Dermis blood vessel endothelial cell (primary cell): ENCODE measurements at places on chromosomes 4 and X.

DNA sequence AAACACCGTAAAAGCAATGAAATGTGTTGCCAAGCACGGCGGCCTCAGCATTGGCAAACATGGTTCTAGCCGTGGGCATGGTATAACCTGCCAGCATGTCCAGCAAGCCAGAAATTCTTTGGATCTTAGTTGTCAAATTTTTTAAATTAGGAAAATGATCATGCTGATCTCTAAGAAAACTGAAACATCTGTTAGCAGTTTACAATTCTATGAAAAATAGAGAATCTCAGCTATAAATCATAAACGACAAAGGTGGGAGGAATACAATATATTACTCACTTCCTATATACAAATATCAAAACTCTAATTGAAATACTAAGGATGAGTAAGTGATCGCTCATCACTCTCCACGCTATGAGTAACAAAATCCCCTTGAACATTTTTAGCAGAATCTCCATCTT, 130.3 kb downstream of the ADGRA3 start:
- peak; percentile 47 for DNase-seq

DNA sequence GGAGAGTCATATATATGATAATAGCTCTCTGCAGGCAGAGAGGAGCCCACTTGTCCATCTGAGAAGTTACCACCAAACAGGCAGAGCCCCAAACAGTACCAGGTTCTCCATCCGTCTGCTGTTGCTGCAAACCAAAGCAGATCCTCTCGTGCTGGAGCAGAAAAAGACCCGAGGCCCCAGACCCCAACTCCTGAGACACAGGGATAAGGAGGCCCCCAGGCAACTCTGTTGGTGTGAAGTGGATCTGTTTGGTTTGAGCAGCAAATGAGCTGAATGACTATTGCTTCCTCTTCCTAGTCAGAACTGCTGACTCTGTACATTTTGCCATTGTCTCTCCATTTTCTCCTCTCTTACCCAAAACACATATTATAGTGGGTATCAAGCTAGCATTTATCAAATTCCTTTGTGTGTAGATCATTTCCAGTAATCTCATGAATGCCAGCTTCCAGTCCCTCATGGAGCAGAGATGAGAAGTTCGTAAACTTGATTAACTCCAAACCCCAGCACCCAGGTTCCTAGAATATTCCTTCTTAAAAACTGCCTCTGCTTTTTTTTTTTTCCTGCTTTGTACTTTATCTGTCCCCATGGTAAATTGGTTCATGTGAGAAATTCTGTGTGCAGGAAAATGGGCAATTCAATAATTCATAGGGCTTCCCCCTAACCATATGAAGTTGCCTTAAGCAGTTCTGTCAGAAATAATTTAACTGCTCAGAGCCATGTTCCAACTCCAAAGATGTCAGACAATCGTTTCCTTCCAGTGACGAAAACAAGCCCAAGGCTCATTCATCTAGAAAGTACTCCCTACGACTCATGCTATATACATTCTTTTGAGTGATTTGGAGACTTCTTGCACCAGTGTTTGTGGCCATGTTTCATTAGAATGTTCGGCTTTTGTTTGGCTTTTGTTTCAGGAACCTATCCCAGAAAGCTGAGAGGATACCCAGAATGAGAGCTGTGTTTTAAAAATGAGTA, 98.6 kb upstream of the ATXN3L start:
- DNase-seq = peak; percentile 57

- no peak for DNase-seq
These were observed 3.1 kb downstream of the SMARCA1 start for GRCh38 chrX:129520151-129520550.

DNA sequence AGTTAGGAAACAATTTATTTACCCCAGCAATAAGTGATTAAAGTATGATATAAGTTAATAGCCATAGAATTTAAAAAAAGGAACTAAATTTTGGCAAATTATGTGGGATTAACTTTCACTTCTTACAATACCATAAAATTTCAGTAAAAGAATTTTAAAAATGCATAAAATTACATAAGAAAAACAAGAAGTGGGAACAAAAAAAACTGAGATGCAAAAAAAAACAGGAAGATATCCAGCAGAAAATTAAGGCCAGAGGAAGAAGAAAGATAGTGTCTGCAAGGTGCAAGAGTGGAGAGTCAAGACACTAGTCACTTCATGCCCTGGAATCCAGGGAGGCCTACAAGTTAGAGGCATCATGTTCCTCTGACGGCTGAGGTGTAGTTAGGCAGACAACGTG, 184.2 kb downstream of the GASK1B start:
- no peak for DNase-seq

- DNase-seq = no peak
These were observed 528 bp upstream of the FGF2 start for GRCh38 chr4:122826079-122826527.

GRCh38 chrX:151977923-151978322, 3.4 kb upstream of the GABRE start:
- no peak for DNase-seq

- peak; percentile 80 for DNase-seq
These were observed 73.4 kb upstream of the TTC29 start for GRCh38 chr4:147019091-147019490.

DNA sequence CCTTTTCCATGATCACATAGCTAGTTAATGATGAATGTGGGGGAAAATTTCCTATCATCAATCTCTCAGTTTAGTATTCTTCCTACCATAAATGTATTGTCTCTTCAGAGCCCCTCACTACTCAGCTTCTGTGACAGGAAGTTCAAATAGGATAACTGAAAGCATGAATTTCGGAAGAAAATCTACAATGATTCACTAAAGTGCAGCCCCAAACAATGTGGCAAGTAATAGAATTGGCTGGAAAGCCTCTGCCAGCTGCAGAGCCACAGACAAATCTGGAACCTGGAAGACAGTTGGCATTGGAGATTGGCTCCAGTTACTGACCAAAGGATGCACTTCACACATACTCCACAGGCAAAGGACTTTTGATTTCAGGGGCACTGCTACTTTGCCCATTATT, 35.2 kb downstream of the EGF start:
- no peak for DNase-seq

DNA sequence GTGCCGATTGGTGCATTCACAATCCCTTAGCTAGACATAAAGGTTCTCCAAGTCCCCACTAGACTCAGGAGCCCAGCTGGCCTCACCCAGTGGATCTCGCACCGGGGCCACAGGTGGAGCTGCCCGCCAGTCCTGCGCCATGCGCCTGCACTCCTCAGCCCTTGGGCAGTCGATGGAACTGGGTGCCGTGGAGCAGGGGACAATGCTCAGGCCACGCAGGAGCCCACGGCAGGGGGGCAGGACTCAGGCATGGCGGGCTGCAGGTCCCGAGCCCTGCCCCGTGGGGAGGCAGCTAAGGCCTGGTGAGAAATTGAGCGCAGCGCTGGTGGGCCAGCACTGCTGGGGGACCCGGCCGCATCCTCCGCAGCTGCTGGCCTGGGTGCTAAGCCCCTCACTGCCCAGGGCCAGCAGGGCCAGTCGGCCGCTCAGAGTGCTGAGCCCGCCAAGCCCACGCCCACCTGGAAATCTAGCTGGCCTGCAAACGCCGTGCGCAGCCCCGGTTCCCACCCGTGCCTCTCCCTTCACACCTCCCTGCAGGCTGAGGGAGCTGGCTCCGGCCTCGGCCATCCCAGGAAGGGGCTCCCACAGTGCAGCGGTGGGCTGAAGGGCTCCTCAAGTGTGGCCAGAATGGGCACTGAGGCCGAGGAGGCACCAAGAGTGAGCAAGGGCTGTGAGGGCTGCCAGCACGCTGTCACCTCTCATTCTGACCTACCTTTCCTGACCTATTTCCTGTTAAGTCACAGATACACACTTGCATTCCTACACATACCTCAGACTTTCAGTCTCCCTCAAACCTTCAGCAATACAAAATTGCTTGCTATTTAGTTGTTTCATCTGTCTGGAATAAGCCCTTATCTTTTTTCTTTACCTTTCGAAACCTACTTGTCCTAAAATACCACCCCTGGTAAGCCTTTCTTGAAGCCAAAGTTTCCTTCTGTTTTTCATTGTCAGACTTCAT, 20.7 kb downstream of the UBE2K start:
- DNase-seq = peak; percentile 30

DNA sequence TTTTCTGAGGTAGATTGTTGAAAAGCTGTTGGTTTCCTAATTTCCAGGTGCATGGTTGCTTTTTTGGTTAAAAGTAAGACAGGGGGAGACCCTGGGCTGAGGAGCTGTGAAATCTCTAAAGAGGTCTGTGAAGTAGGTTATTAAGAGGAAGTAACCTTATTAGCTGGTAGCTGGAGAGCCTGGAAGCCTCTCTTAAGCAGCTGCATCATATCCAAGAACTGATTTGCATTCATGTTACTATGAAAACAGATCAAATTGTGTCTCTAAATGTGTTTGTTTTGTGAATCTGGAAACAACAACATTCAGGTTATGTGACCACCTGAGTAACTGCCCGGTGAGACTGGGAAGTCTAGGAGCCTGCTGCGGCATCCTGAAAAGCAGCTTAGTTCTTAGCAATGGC, 54.1 kb downstream of the ARHGAP10 start:
- peak; percentile 25 for DNase-seq

GRCh38 chr4:165133150-165133549, 20.5 kb upstream of the TMEM192 start:
- DNase-seq = no peak

- no peak for DNase-seq
These were observed 142.8 kb downstream of the SLIT2 start for GRCh38 chr4:20394512-20394911.

DNA sequence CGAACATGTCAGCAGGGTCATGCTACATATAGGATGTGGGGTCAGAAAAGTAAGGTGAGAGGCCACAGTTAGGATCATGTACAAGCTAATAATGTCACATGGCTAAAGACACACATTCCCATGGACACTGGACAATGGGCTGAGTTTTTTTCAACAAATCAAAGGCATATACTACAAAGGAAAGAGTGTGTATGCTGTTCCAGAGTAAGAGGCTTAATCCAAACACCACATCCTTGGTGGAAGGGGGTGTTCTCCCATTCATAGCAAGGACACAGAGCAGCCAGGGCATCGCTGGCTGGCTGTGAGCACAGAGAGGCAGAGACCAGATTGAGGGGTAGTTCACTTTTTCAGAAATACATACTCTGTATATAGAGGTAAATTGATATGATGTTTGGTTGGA, 131.7 kb downstream of the MGST2 start:
- no peak for DNase-seq

DNA sequence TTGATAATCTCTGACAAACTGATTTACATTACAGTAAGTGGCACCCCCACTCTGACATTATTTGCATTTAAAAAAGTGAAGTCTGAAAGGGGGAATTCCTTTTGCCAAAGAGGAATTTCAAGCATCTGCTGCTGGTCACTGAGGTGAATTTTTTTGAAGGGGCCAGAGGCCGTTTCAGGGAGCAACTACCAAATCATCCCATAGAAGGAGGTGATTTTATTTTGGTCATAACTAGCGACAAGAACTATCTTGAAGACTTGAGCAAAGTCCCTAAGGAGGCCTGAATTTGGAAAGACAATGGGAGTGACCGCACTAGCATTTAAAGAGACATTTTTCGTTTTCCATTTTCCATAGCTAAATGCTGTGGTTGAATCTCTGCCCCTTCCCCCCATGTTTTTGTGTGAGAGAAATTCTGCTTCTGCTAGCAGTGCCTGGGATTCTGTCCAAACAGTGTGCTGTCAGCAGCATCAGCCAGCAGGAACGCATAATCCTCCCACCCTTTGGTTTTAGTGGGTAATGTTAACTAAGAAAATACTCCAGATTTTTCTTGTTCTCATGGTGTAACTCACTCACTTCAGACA, 110.1 kb upstream of the MED14 start:
- DNase-seq = peak; percentile 12

DNA sequence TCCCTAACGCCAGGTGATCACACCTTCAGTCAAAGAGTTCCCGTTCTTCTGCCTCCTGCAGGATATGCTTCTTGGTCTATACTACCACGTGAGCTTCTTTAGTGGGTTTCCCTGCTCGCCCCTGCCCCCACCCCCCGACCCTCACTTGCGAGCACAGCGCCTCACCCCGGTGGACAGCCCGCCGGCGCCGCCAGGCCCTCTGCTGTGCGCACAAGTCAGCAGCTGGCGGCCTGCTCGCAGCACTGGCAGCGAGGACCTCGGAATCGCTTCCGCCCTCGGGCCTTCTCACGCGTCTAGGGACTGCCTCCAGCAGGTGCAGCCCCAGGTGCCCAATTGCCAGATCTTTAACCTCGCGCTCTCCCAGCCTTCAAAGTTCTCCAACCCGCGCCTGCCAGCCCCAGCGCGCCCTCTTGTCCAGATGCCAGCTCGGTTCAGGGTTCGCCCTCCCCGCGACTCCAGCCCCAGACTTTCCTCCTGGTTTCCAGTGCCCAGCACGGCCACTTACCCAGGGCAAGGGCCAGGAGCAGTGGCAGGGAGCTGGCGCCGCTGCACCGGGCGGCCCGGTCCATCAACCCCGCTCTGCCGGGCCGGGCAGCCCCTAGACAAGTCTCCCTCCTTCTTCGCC, 454 bp downstream of the BTC start:
- DNase-seq = peak; percentile 49

- DNase-seq = no peak
These were observed 73.7 kb downstream of the TBL1X start for GRCh38 chrX:9538544-9539045.

GRCh38 chr4:73221734-73222133, 36.9 kb downstream of the ANKRD17 start:
- DNase-seq = peak; percentile 15

DNA sequence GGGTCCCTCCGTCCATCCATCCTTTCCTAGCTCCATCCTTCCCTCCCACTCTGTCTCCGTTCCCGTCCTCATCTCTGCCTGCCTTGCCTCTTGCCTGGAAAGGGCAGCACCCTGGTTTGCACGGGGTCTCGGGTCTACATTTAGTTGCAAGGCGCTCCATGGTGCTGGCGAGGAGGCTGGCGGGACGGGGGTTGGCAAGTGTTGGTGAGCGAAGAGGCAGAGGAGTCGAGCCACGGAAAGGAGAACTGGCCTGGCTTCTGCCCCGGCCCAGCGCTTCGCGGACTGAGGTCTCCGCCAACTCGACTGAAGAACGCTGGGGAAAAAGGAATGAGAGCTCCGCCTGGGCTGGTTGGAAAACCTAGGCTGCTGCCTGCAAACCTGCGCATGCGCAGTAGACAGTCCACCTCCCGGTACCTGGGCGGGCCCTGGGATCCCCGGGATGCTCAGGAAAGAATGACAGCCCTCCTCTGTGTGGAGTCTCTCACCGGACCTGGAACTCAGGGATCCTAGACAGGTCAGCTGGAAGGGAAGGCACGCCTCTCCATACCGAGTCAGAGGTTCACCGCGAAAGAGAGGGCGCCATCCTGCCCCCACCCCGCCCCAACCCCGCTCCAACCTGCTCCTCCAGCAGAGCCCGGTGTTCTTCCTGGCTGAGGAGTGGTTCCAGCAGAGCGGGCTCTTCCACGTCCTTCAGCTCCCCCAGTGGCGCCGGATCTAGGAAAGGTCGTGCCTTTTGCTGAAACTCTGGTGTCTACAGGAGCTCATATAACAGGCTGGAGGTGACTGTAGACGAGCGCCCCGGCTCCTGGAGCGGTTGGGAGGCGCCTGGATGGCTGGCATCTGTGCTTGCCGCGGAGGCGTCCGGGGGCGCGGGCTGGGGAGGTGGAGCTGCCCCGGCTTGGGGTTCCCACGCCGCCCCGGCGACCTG, 6.0 kb downstream of the FRG2 start:
- DNase-seq = peak; percentile 17

GRCh38 chrX:153481043-153481442, 10.7 kb upstream of the HAUS7 start:
- no peak for DNase-seq

- no peak for DNase-seq
These were observed 20.5 kb downstream of the HADH start for GRCh38 chr4:108010167-108010566.

GRCh38 chrX:126124721-126125120, 41.4 kb downstream of the DCAF12L2 start:
- no peak for DNase-seq
